HL-60 (cell line): ENCODE measurements at places on chromosomes 1 and 21.

DNA sequence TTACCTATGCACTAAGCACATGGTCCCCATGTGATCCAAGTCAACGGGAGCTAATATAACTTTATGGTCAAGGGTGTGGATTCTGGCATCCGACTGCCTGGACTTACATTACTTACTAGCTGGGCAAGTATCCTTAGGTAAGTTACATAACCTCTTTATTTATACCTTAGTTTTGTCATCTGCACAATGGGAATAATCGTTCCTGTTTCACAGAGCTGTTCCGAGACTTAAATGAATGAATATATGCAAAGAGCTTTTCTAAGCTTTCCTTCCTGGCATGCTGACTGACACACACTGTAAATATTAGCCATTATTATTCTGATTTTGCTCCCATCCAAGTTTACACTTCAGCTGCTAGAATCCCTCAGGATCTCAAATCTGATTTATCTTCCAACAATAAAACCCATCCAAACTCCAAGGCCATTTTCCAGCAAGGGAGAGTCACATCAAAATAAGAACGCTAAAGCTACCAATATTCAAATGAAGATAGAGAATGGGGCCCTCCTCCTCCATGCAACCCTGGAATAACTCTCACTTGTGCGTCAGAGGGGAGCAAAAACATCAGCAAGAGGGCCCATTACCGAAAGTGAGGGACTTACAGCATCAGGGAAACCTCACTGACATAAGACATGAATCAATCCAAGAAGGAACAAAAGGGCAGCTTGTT, 115.6 kb upstream of the KAZN start:
- no peak for DNase-seq

DNA sequence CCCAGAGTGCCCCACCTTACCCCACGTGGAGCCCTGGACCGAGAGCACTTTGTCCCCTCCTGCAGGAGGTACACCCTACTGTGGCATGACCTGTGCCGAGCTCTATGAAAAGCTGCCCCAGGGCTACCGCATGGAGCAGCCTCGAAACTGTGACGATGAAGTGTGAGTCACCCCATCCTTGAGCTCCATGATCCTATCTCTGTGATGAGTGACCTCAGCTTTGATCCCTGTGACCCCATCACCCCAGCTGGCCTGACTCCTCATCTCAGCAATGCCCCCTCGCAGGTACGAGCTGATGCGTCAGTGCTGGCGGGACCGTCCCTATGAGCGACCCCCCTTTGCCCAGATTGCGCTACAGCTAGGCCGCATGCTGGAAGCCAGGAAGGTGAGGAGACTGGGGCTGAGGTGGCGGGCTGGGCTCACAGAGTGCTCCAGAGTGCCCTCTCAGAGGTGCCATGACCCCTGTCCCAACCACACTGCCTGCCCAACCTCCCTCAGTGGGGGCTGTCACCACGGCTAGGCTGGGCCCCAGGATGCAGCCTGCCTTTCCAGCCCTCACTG, 16.2 kb upstream of the MPL start:
- no peak for DNase-seq

- no peak for DNase-seq
Measured at GRCh38 chr21:44999972-45000636, 60.3 kb downstream of the SLX9 start.

GRCh38 chr1:102896771-102897170, 211.6 kb downstream of the COL11A1 start:
- DNase-seq: no peak

- no peak for DNase-seq
Measured at GRCh38 chr1:219412772-219413171, 200.1 kb downstream of the ZC3H11B start.

DNA sequence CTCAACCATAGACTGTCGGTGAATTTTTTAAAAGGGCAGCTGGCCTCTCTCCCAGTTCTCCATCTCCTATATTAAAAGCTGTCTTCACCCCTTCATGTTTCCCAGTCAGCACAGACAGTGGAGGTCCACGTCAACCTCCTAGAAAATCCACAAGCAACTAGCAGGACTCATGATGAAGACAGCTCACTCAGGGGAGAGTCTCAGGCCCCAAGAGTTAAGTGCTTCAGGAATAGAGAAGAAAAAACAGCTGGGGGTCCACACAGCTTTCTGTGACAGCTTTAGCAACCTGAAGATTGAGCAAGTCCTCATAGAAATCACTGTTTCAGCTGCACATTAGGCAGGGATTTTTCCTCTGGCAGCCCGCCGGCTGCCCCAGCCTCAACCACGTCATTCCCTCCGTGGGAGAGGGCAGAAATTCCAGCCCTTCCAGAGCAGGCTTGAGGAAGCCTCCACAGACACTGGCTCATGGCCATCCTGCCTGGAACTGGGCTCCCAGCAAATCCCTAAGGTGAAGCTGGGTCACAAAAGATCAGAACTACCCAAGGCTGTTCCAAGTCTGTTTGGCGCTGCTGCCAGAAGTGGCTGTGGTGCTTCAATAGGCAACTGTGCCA, 15.2 kb downstream of the GPR161 start:
- DNase-seq: no peak

GRCh38 chr1:187985897-187986654, 1157.3 kb downstream of the PLA2G4A start:
- DNase-seq: no peak
